ENCODE measurements at places on chromosomes 11 and 22.

- no peak for DNase-seq
Measured at GRCh38 chr11:84218318-84218717, 932.2 kb upstream of the CCDC90B start.

- DNase-seq = no peak
Measured at GRCh38 chr22:17999851-18000250, 24.5 kb downstream of the MICAL3 start.

DNA sequence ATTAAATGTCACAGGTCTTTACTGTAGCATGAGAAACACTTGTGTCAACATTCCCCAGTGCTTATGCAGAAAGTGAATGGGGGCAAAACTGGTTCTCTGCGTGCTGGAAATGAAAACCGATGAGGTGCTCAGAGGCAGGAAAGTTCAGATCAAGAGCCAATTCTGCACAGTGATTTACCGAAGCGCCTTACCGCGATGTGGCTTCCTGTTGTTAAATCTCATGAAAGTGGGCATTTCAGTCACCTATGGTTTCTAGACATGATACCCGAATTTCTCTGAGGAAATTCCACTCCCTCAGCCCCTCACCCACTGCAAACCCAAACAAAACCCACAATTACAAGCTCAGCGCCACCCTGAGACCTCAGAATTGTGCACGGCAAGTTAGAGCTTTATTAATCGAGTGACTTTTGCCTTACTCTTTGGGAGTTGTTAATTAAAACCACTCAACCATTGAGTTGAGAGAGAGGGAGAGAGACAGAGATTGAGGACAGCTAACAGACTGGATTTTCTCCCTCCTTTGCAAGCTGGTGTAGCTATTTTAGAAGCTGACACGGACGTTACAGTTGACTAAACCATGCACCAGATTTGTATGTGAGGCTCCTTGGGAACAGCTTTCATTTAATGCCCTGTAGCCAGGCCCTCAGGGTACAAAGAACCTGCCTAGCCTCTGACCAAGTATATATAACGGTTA lies 196.4 kb downstream of the DBX1 start:
- DNase-seq = no peak

- DNase-seq = no peak
Measured at GRCh38 chr11:9052316-9052715, 39.1 kb downstream of the SCUBE2 start.

DNA sequence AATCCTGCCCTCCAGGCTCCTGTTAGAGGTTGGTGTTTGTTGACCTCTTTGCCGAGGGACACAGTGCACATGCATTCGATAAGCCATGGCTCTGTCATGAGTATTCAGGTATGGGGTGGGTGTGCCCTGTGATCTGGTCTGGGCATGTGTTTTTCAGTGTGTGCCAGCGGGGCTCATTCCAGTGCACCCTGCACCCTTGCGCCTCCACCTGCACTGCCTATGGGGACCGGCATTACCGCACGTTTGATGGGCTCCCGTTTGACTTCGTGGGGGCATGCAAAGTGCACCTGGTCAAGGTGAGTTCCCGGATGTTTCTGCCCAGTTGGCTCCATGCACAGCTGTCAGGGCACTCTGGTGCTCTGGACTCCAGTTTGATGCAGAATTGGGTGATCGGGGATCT lies 44.2 kb downstream of the OTOG start:
- DNase-seq = no peak

- no peak for DNase-seq
Measured at GRCh38 chr11:117415358-117415896, 87.8 kb downstream of the CEP164 start.

- no peak for DNase-seq
Measured at GRCh38 chr22:24901448-24901847, 45.0 kb downstream of the LHFPL7 start.

- no peak for DNase-seq
Measured at GRCh38 chr11:109424901-109425300, 2.9 kb downstream of the C11orf87 start.

- no peak for DNase-seq
Measured at GRCh38 chr22:17205432-17205831, 13.8 kb downstream of the ADA2 start.

DNA sequence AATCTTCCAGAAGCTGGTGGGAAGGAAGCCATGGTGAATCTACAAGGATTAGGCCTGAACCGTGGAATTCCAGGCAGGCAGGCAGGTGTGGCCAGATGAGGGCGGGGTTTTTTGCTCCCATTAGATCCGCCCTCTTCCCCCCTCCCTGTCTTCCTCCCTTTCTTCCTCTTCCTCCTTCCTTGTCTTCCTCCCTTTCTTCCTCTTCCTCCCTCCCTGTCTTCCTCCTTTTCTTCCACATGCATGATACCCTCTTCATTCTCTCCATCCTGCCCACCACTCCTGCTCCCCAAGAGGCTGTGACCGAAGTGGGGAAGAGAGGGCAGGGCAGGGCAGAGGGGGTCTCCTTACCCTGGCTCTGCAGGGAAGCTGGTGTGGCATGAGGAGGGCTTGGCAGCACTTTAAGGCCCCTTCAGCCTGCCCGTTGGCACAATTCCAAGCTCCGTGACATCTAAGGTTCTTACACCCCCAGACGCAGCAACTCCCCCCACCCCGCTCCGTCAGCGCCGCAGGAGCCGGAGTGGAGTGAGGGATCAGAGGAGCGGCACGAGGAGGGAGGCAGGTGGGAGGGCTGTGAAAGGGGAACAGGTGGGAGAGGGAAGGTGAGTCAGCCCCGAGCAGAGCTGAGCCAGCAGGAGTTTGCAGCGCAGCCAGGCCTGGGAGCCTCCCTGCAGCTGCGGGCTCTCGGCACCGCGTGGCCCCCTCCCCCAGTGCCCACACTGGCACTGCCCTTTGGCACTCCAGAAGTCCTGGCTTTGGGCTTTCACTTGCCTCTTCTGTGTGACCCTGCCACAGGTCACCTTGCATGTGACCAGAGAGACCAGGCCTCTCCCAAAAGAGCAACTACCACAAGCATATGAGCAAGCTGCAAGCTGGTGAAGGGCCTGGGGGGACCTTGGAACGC lies 32.1 kb downstream of the KCNJ4 start:
- no peak for DNase-seq

- DNase-seq = no peak
Measured at GRCh38 chr11:64036087-64037026, 626 bp downstream of the FLRT1 start.

DNA sequence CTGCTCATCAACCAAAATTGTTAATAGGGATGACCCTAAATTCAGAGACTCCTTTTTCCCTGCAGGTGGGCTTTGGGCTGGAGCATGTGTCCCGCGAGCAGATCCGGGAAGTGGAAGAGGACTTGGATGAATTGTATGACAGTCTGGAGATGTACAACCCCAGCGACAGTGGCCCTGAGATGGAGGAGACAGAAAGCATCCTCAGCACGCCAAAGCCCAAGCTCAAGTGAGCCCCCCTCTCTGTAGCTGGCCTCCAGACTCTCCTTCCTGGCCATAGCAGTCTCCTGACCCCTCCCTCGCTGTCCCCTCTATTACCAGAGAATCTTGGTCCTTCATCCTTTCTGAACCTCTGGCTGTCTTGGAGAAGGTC lies 47.9 kb upstream of the RAB1B start:
- no peak for DNase-seq

DNA sequence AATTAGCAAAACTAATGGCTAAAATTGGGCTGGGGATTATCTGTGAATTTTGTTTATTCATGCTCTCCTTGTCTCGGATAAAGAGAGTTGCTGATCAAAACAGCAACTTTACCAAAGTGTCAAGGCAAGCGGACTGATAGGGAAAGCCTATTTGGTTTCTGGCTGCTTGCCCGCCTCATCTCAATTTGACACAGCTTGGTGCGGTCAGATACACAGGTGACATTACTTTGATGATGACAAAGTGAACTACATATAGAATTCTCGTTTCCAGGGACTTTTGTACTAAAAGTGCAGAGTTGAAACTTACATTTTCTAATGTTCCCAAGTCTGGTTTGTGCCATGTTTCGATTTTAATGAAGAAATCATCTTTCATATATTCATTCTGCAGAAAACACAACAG lies 22.8 kb downstream of the PITPNB start:
- no peak for DNase-seq

GRCh38 chr11:118217575-118217974 lies 7.2 kb downstream of the JAML start:
- no peak for DNase-seq

DNA sequence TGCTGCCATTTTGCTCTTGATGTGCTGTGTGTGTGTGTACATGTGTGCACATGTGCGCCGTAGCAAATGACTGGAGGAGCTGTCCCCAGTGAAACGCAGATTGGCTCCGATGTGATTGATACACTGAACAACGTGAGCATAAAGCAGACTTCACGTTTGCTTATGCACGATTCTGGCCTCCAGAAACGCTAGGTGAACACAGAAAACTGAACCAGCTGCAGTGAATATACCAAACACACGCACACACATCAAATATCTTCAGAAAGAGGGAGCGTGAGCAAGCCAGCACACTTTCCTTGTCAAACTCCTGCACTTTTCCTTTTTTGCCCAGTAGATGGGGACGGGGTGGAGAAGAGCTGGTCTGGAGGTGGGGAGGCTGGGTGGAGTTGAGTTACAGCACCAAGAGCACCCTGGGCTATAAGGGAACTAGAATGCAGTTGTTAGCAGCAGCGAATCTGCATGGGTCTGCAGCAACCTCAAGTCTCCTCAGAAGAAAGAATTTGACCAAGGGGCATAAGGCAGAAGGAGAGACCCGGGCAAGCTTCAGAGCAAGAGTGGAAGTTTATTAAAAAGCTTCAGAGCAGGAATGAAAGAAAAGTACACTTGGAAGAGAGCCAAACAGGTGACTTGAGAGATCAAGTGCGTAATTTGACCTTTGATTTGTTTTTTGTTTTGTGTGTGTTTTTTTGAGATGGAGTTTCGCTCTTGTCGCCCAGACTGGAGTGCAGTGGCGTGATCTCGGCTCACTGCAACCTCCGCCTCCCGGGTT lies 77.8 kb upstream of the CADM1 start:
- DNase-seq = no peak

Data from effector CD4-positive, alpha-beta T cell (primary cell).